ENCODE measurements at places on chromosomes 5 and 9. TPM values are rescaled to one million over a fixed set of nuclear protein-coding genes. Genes with fewer than 3 reads are reported as not detected.

The IFNE gene
- not detected for total RNA-seq

The LURAP1L gene
- not detected for total RNA-seq

The PRELID2 gene
- total RNA-seq: 2.0 TPM

The TSSK1B gene
- not detected for total RNA-seq

The TOR2A gene
- 17.9 TPM for total RNA-seq

The N4BP3 gene
- total RNA-seq: 2.1 TPM

The QRFP gene
- total RNA-seq: not detected

The KCNV2 gene
- not detected for total RNA-seq

The HTR1A gene
- not detected for total RNA-seq

The DMRT3 gene
- total RNA-seq: not detected

The TESK1 gene
- total RNA-seq: 37.1 TPM

The CXCL14 gene
- total RNA-seq: not detected

The GMCL2 gene
- not detected for total RNA-seq

The ZNF484 gene
- total RNA-seq: 13.0 TPM

The NUTM2F gene
- total RNA-seq: not detected

The EDIL3 gene
- not detected for total RNA-seq

The CSF1R gene
- 0.59 TPM for total RNA-seq

The ENTPD2 gene
- total RNA-seq: not detected

The DBH gene
- total RNA-seq: not detected

The PCDHA6 gene
- not detected for total RNA-seq

The IL3 gene
- total RNA-seq: 6.0 TPM

The ARHGEF39 gene
- 7.8 TPM for total RNA-seq
